Regular cardiac myocyte (primary cell): ENCODE measurements at places on chromosomes 3 and 15. TPM values are rescaled to one million over a fixed set of nuclear protein-coding genes. Genes with fewer than 3 reads are reported as not detected.

Gene FBXO40
- not detected in 2 replicates for total RNA-seq

Gene TTBK2
- total RNA-seq: 6.5 and 10.1 TPM in 2 replicates

Gene MASP1
- 2.5 and 6.2 TPM in 2 replicates for total RNA-seq

Gene SLC15A2
- 0.19 and 0.28 TPM in 2 replicates for total RNA-seq

Gene COL7A1
- 9.8 and 20.3 TPM in 2 replicates for total RNA-seq

Gene ADCY5
- under 0.01 TPM in 1 of 2 replicates, not detected in the other for total RNA-seq

Gene ATP13A5
- not detected in 2 replicates for total RNA-seq

Gene UROC1
- not detected in 2 replicates for total RNA-seq

Gene LMCD1
- 67.9 and 250 TPM in 2 replicates for total RNA-seq

Gene RETNLB
- not detected in 2 replicates for total RNA-seq

Gene APPL1
- 43.3 and 45.1 TPM in 2 replicates for total RNA-seq

Gene GLCE
- 16.6 and 20.3 TPM in 2 replicates for total RNA-seq

Gene NUP210
- total RNA-seq: under 0.01 and 0.38 TPM in 2 replicates

Gene KLHL18
- 18.3 and 35.1 TPM in 2 replicates for total RNA-seq

Gene GRM2
- total RNA-seq: under 0.01 TPM in 2 replicates

Gene ASB7
- 13.5 and 13.8 TPM in 2 replicates for total RNA-seq

Gene PGBD4
- total RNA-seq: 1.9 and 2.5 TPM in 2 replicates

Gene ESYT3
- total RNA-seq: 0.19 and 1.4 TPM in 2 replicates

Gene SEMA3F
- total RNA-seq: 1.7 and 1.9 TPM in 2 replicates

Gene SLC2A2
- not detected in 2 replicates for total RNA-seq

Gene EPHA3
- total RNA-seq: 7.7 and 10.1 TPM in 2 replicates

Gene DNAH1
- total RNA-seq: 0.96 and 2.0 TPM in 2 replicates

Gene LRTM1
- total RNA-seq: not detected in 2 replicates

Gene AADACL2
- not detected in 2 replicates for total RNA-seq

Gene C3orf85
- not detected in 2 replicates for total RNA-seq

Gene C2CD4B
- total RNA-seq: 0.19 and 0.28 TPM in 2 replicates

Gene TLR9
- not detected in 2 replicates for total RNA-seq

Gene CLDN1
- total RNA-seq: 0.38 and 2.0 TPM in 2 replicates

Gene POLQ
- total RNA-seq: 1.7 and 11.3 TPM in 2 replicates

Gene LRRC31
- total RNA-seq: not detected in 2 replicates

Gene ZDHHC23
- 3.1 and 3.5 TPM in 2 replicates for total RNA-seq

Gene IRAK2
- 8.1 and 10.4 TPM in 2 replicates for total RNA-seq

Gene DNAJC19
- total RNA-seq: 39.5 and 43.1 TPM in 2 replicates

Gene GRAMD2A
- 0.19 and 0.28 TPM in 2 replicates for total RNA-seq

Gene PFN2
- total RNA-seq: 215 and 229 TPM in 2 replicates

Gene EPHB3
- 0.38 and 3.1 TPM in 2 replicates for total RNA-seq

Gene ABHD14A
- total RNA-seq: 6.5 and 16.6 TPM in 2 replicates

Gene MME
- total RNA-seq: 5.9 and 157 TPM in 2 replicates
